ENCODE measurements at places on chromosomes 11 and 22.

DNA sequence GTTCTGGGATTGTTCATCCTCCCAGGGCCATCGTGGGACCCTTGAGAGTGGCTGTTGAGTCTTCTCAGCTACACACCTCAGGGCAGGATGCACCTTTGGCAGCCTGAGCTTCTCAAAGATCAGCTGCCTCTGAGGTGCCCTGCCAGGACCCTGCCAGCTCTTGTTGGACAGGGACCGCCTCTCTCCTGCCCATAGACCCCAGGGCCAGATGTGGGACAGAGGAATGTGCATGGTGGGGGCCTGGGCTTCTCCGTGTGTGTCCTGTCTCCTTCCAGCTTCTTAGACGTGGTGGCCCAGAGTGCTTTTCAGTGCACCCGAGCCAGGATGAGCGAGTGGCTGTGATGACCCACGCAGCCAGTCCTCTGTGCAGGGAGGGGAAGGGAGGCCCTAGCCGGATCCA lies 5.9 kb upstream of the TRMU start:
- DNase-seq = no peak

GRCh38 chr11:17734986-17735817 lies 621 bp downstream of the KCNC1 start:
- DNase-seq = no peak

DNA sequence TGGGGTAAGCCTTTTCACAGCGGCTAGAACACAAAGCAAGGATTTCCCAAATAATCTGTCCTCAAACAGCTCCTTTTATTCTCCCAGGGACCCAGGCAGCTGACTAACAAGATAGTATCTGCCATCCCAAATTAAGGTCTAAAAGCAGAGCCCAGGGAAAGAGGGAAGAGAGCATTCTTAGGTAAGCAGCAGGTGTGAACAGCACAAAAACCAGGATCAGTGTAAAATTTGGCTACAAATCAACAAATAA lies 79.9 kb downstream of the RBMXL2 start:
- DNase-seq = no peak

GRCh38 chr11:27997344-27997743 lies 110.6 kb downstream of the KIF18A start:
- no peak for DNase-seq

DNA sequence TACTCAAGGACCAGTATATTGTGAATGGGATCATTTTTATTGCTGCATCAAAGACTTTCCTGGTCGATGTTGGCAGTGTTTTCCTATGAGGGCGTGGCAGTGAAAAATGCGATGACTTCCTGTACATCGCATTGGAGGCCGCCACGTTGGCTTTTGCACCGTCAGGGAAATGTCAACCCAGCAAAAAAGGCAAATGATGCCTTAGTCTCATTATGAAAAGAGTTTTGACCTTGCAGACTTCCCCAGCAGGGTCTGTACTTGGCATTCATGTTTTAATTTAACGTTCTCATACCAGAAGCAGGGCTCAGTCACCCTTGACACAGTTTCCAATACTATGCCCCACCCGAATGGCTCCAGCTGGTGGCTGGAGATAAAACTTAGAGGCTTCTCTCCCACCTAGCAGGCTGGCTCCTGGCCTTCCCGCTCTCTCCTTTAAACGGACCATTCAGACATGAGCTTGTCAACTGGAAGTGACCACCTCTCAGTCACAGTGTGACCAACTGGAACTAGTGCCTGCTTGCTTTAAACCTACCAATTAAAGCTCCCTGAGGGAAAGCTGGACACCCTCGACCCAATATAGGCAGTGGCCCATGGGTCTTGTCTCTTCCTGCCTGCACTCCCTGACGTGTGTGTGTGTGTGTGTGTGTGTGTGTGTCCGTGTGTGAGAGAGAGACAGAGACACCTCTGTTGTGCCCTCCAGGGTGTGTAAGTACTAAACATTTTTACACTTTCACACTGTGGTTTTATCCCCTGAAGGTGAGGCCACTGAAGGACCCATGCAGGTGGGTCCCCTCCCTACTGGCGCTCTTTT lies 8.7 kb upstream of the GDPD5 start:
- no peak for DNase-seq

GRCh38 chr11:57639321-57640067 lies 10.2 kb downstream of the YPEL4 start:
- DNase-seq = no peak
